Activated naive CD8-positive, alpha-beta T cell treated with anti-CD3 and anti-CD28 coated beads for 36 hours (primary cell): ENCODE measurements at places on chromosomes 12 and 14. TPM values are rescaled to one million over a fixed set of nuclear protein-coding genes. Genes with fewer than 3 reads are reported as not detected.

DNA sequence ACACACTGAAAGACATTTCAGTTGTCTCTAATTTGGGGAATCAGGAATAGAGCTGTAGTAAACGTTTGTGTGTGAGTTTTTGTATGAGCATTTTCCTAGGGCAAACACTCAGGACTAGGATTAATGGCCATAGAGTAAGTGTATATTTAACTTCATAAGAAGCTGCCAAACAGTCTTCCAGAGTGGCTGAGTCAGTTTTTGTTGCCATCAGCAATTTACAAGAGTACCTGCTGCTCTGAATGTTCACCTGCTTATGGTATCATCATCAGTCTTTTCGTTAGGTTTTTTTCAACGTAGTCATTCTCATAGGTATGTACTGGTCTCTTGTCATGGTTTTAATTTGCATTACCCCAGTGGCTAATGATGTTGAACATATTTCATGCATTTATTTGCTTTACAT, 30.6 kb upstream of the TRHDE start:
- DNase-seq, result no peak
- H3K4me3 ChIP-seq, result no peak overlapping the region
- no peaks in the 10 kb centered on the region for H3K36me3 ChIP-seq
- no peaks in the 10 kb centered on the region for H3K27me3 ChIP-seq
- H3K27ac ChIP-seq, result no peak overlapping the region

Gene RAB15
- 3.4 TPM for total RNA-seq

GRCh38 chr14:81331229-81332021, 68.7 kb downstream of the STON2 start:
- DNase-seq, result no peak
- no peaks in the 10 kb centered on the region for H3K36me3 ChIP-seq
- no peak overlapping the region for H3K4me3 ChIP-seq

Gene DYNLL1
- 214 TPM for total RNA-seq

GRCh38 chr14:64174922-64175782, 119.0 kb downstream of the ESR2 start:
- no peak overlapping the region for H3K4me3 ChIP-seq
- no peaks in the 10 kb centered on the region for H3K27me3 ChIP-seq
- H3K27ac ChIP-seq, result peak overlapping the region; percentile 86
- H3K4me1 ChIP-seq, result peaks cover 25% of the 10 kb centered on the region
- peak; percentile 22 for DNase-seq
- H3K36me3 ChIP-seq, result peaks cover 26% of the 10 kb centered on the region

Gene TEX52
- not detected for total RNA-seq

DNA sequence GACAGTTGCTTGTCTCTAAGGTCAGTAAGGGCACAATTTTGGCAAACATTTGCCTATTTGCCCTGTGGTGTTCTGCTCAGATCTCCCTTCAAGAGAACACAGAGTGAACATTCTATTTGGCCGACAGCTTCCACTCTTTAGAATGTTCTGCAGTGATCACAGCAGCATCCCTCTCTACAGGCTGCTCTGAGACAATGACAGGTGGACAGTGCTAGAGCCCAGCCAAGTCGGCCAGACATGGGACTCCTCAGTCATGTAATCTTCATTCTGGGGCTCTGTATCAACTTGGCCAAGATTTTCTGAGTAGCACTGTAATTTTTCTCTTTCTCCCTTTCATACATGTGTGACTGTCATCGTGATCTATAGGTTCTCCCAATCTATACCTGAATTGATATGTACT, 34.8 kb downstream of the TIMELESS start:
- H3K27me3 ChIP-seq, result no peaks in the 10 kb centered on the region
- peaks cover 8% of the 10 kb centered on the region for H3K36me3 ChIP-seq
- no peaks in the 10 kb centered on the region for H3K4me1 ChIP-seq
- H3K4me3 ChIP-seq, result no peak overlapping the region
- no peak overlapping the region for H3K27ac ChIP-seq

Gene MGAT4C
- not detected for total RNA-seq

Gene ZNF891
- 1.4 TPM for total RNA-seq

GRCh38 chr14:75527449-75528163, 5.3 kb downstream of the BATF start:
- no peaks in the 10 kb centered on the region for H3K27me3 ChIP-seq
- H3K4me3 ChIP-seq, result no peak overlapping the region
- H3K4me1 ChIP-seq, result peaks cover 55% of the 10 kb centered on the region
- no peak overlapping the region for H3K27ac ChIP-seq
- peaks cover 78% of the 10 kb centered on the region for H3K36me3 ChIP-seq
- DNase-seq, result no peak

GRCh38 chr12:88225776-88226175, 83.7 kb downstream of the TMTC3 start:
- no peak for DNase-seq
- no peak overlapping the region for H3K27ac ChIP-seq
- no peaks in the 10 kb centered on the region for H3K36me3 ChIP-seq
- H3K4me1 ChIP-seq, result no peaks in the 10 kb centered on the region

GRCh38 chr12:19239616-19240234, 110.2 kb downstream of the PLEKHA5 start:
- H3K27me3 ChIP-seq, result no peaks in the 10 kb centered on the region
- no peak overlapping the region for H3K27ac ChIP-seq
- peaks cover 14% of the 10 kb centered on the region for H3K4me1 ChIP-seq
- no peaks in the 10 kb centered on the region for H3K36me3 ChIP-seq
- no peak overlapping the region for H3K4me3 ChIP-seq

Gene SNRPF
- 54.9 TPM for total RNA-seq

DNA sequence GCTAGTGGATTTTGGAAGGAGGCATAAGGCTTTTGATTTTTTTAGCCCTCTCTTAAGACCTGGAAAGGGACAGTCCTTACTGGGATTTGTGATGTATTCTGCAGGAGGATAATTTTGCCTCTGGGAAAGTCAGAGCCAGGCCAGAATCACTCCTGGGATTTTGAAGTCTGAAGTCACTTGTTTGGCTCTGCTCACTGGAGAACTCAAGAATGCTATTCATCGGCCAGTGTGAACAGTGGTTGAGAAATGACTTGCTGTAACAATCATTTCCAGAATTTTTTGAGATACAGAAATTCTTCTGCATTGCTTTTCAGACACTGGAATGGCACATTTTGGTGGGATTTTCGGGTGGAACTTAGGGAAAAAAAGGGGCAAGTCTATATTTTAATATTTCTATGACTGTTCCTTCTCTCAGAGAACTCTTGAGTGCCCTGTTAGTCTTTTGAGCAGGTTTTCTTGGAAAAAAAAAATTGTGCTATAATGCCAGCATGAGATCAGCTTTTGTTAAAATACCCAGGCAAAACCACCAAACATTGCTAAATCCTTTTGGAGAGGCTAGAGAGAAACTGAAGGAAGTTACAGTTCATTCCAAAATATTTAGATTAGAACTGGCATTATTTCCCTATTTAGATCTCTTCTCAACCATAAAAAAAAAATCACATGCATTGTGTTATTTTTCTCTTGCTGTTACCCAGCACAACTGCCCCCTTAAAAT, 26.1 kb upstream of the BHLHE41 start:
- H3K4me3 ChIP-seq, result no peak overlapping the region
- no peaks in the 10 kb centered on the region for H3K4me1 ChIP-seq
- no peaks in the 10 kb centered on the region for H3K36me3 ChIP-seq
- H3K27ac ChIP-seq, result no peak overlapping the region
- DNase-seq, result no peak

Gene PPP1R36
- 0.25 TPM for total RNA-seq

- H3K27me3 ChIP-seq, result no peaks in the 10 kb centered on the region
- DNase-seq, result no peak
- H3K27ac ChIP-seq, result no peak overlapping the region
- no peak overlapping the region for H3K4me3 ChIP-seq
- no peaks in the 10 kb centered on the region for H3K4me1 ChIP-seq
- peaks cover 28% of the 10 kb centered on the region for H3K36me3 ChIP-seq
Observed at GRCh38 chr14:31441273-31442111, 15.8 kb downstream of the DTD2 start.

DNA sequence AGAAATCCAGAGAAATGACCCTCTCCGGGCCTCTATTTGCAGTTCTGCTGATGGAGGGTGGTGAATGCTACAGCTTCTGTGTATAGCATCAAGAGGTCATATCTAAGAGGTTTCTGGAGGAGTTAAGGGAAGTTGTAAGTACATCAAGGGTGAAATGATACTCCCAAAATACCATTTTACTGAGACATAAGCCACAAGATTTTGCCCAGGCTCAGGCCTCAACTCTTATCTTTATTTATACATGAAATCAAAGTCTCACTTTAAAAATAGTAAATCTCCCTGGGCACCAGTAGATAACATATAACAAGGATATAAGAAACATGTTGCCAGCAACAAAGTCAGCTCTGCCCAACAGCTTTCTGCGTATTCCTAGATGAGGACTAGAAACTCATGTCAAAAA, 40.4 kb downstream of the NIN start:
- no peaks in the 10 kb centered on the region for H3K27me3 ChIP-seq
- peak overlapping the region; percentile 87 for H3K27ac ChIP-seq
- H3K4me3 ChIP-seq, result no peak overlapping the region
- H3K4me1 ChIP-seq, result peaks cover 84% of the 10 kb centered on the region
- H3K36me3 ChIP-seq, result peaks cover 47% of the 10 kb centered on the region
- DNase-seq, result no peak

GRCh38 chr14:52546318-52546670, 6.0 kb downstream of the TXNDC16 start:
- no peaks in the 10 kb centered on the region for H3K27me3 ChIP-seq
- no peak for DNase-seq
- no peak overlapping the region for H3K27ac ChIP-seq
- H3K36me3 ChIP-seq, result no peaks in the 10 kb centered on the region
- no peak overlapping the region for H3K4me3 ChIP-seq

DNA sequence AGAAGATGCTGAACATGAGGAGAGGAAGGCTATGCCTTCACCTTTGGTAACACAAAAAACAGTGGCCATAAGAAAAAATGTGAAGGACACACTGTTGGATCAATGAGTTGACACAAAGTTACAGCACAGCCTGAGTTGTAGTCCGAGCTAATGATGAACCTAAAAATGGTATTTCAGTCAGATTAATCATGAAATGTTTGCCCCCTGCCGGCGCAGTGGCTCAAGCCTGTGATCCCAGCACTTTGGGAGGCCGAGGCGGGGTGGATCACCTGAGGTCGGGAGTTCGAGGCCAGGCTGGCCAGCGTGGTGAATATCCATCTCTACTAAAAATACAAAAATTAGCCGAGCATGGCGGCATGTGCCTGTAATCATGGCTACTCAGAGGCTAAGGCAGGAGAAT, 1.3 kb upstream of the CAPRIN2 start:
- H3K27ac ChIP-seq, result no peak overlapping the region
- no peak overlapping the region for H3K4me3 ChIP-seq
- DNase-seq, result no peak
- no peaks in the 10 kb centered on the region for H3K36me3 ChIP-seq

DNA sequence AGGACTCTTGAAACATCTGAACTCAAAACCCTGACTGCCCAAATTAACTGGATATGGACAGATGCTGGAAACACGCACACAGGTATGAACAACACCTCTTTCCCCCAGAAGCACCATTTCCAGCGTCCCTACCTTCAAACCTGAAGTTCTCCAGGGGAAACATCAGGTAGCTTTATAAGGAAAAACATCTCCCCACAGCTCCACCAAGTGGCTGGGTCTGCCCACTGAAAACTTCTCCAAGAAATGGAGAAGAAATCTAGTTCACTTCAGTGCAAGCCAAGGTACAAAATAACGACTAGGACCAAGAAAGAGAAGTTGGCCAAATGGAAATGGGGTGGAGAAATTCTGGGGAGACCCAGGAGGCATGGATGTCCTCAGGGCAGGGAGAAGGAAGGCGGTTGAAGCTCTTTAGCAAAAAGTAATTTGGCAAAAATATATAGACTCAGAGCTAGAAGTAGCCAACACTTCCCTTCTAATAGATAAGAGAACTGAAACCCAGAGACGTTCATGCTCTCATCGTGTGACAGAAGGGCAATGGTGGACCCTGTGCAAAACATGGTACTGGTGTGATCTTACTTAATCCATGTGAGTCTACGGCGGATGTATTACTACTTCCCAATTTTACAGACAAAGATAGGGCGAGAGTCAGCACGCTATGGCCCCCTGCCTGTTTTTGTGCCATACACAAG, 10.5 kb upstream of the NUAK1 start:
- no peak for DNase-seq
- no peak overlapping the region for H3K4me3 ChIP-seq
- H3K27ac ChIP-seq, result no peak overlapping the region
- no peaks in the 10 kb centered on the region for H3K36me3 ChIP-seq
- peaks cover 13% of the 10 kb centered on the region for H3K27me3 ChIP-seq

DNA sequence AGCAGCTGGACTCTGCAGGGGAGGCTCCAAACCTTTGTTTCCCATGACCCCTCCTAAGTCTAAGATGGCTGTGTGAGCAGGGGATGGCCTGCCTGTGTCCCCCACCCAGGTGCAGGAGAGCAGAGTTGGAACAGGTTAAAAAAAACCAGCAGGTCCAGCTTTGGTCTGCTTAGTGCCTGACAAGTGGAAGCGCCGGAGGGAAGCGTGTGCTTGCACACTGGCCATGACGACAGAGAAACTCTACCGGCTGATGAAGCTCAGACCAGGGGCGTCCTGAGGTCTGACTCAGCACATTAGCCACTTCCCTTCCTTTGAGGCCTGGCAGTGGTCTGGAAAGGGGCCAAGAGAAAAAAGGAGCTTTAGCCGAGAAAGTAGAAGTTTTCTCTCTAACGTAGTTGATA, 280.1 kb downstream of the VRK1 start:
- peaks cover 23% of the 10 kb centered on the region for H3K4me1 ChIP-seq
- H3K27ac ChIP-seq, result no peak overlapping the region
- no peak overlapping the region for H3K4me3 ChIP-seq

Gene C12orf56
- total RNA-seq, result not detected

DNA sequence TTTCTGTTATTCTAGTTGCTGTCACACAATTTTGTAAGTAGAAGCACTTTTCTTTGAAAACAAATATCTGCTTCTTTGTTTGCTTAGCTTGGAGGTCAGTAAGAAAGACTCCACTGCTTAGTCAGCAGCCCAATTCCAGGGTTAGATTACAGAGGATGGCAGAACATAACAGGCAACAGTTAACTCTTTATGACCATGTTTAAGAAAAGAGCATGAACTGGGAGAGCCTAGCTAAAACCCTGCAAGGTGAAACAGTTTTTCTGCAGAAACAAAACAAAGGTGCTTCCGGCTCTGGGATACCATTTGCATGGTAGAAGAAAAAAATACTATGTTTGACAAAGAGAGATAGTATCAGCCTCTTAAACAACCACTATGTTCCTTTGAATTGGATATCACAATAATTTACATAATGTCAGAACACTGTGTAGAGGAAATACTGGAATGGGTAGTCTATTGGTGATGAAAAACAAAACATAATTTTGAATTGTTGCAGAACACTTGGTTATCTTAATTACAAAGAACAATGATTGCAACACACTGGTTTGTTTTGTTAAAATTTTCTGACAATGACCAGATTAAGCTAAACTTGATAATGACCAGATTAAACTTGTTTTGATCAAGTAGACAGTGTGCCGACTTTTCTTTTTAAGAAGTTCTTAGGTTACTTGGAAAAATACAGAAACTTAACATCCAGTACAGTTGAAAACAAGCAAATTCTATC, 22.4 kb upstream of the PPM1H start:
- H3K27me3 ChIP-seq, result peaks cover 9% of the 10 kb centered on the region
- H3K27ac ChIP-seq, result no peak overlapping the region
- DNase-seq, result no peak
- no peaks in the 10 kb centered on the region for H3K36me3 ChIP-seq
- H3K4me3 ChIP-seq, result no peak overlapping the region
- no peaks in the 10 kb centered on the region for H3K4me1 ChIP-seq

Gene FAM222A
- total RNA-seq, result 1.8 TPM

Gene TPH2
- not detected for total RNA-seq

Gene P2RX2
- total RNA-seq, result not detected
